C1 segment of cervical spinal cord (tissue), 14 donors: ENCODE measurements at places on chromosomes 12 and 14.

DNA sequence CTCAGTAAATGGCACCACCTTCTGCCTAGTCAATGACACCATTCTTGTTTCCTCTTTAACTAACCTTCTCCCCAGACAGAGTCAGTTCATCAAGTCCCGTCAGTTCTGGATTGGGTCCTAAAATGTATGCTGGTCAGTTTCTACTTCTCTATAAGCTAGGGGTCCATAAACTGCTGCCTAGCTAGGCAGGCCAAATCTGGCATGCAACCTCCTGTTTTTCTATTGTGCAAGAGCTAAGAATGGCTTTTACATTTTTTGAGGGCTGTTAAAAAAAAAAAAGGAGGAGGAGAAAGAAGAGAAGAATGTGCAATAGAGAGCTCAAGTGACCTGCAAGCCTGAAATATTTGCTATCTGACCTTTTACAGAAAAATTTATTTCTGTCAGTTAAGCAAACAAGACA is 6.4 kb upstream of the TMED10 start:
- no peak for DNase-seq

- no peak for DNase-seq
Observed at GRCh38 chr12:106296179-106296877, 6.2 kb upstream of the TCP11L2 start.

DNA sequence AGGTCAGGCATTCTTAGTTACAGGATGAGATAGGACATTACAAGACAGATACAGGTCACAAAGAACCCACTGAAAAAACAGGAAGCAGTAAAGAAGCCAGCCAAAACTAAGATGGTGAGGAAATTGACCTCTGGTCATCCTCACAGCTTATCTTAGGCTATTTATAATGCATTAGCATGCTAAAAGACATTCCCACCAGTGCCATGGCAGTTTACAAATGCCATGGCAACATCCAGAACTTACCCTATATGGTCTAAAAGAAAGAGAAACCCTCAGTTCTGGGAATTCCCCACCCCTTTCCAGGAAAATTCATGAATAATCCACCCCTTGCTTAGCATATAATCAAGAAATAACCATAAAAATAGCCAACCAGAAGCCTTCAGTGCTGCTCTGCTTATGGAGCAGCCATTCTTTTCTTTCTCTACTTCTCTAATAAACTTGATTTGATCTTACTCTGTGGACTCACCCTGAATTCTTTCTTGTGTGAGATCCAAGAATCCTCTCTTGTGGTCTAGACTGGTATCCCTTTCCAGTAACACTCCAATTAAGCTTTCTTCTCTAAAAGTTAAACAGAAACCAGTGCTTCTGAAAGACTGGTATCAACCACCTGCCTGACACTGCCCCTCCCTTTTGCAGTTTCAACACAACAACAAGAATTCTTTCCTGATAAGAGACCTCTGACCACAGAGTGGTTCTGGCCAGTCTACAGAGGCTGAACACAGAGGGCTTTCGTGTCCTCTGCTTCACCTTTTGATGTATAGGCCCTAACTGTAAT is 86.9 kb downstream of the BCAT1 start:
- DNase-seq = no peak

DNA sequence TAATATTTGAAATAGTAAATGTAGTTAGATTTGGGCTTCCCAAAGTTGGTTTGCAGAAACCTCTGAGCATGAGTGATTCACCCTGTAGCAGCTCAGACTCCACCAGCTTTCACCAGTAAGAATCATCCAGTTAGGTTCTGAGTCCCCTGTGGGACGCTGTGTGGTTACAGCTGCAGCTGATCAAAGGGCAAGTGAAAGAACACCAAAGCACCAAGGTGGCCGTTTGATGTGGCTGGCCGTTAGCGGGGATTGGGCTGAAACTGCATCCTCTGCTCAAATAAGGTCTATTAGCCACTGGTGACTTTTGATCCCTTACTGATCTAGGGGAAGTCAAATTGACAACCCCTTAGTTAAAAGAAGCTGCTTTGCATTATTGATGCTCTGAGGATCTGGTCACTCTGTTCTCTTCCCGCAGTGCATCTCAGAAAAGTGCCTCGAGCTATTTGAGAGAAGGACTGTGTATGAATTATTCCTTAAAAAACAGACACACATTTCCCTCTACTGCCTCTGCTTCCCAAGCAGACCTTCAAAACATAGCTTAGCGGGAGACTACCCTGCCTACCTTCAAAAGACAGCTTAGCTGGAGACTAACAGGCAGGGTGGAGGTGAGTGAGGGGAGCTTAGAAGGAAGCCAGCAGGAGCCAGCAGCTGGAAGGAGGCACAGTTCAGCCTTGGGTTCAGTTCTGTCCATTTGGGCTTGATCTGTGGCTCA is 3.7 kb downstream of the ABHD12B start:
- no peak for DNase-seq

- DNase-seq = no peak
Observed at GRCh38 chr12:74595696-74596095, 58.1 kb downstream of the ATXN7L3B start.

DNA sequence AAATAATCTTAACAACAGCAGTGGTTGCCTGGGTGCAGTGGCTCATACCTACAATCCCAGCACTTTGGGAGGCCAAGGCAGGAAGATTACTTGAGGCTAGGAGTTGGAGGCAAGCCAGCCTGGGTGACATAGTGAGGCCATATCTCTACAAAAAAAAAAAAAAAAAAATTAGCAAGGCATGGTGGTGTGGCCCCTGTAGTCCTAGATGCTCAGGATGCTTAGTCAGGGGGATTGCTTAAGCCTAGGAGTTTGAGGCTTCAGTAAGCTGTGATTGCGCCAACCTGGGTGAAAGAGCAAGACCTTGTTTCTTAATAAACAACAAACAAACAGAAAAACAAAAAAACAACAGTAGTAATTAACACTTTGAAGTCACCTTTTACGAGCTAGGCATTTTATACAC is 642 bp upstream of the ACSM4 start:
- no peak for DNase-seq

GRCh38 chr12:107310621-107311020 is 217.3 kb upstream of the CRY1 start:
- DNase-seq = no peak

- DNase-seq = no peak
Observed at GRCh38 chr12:20567413-20567812, 127.7 kb upstream of the SLCO1C1 start.

DNA sequence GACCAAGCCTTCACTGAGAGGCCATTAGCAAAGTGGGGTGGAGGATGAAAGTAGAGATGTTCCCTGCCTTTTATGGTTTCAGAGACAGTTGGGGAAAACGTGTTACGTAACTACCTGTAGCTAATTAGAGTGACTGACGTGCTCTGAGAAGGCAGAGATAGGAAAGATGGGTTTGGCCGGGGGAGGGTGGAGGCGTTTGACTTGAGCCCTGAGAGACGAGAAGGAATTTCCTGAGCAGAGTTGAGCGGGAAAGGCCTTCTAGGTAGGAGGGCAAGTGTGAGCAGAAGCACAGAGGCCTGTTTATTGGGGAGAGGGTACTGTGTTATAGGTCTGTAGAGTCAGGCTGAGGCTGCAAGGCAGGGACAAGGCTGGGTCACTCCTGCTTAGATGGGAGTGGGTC is 8.6 kb downstream of the TUNAR start:
- no peak for DNase-seq

- no peak for DNase-seq
Observed at GRCh38 chr14:74333909-74334308, 14.4 kb upstream of the VRTN start.

GRCh38 chr12:132514838-132515237 is 24.9 kb downstream of the FBRSL1 start:
- no peak for DNase-seq

DNA sequence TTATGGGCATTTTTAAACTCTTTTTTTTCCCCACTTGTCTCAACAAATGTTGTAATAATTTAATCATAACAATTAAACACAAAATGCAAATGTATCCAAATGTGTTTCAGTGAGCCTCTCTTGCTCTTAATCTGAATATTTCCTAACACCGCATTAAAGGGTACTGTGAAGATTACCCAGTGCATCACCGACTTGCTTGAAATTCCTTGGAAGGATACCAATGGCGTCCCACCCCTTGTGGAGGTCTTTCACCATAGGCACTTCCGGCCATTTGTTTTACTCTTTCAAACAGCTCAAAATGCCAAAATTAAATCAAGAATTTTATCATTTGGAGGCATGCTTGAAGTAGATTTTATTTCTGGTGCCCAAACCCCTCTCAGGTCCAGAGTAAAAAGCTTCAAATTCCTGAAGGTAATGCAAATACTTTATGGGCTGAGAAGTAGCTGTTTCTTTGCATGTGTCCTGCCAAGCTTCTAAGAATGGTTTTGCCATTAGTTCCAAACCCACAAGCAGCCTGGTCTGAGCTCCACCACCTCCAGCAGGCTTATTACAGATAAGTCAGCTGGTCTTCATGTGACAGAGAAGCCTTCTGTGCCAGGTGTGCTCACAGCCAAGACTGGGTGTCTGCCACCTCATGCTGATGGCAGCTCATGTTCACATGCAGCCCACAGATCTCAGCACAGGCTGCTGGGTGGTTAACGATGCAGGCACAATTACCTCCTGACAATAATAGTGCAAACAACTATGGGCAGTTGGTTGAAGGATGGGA is 16.4 kb upstream of the NUDT4 start:
- DNase-seq = no peak

- DNase-seq = no peak
Observed at GRCh38 chr12:130593056-130593455, 123.0 kb downstream of the RIMBP2 start.

- no peak for DNase-seq
Observed at GRCh38 chr12:111687255-111687654, 1.4 kb downstream of the ACAD10 start.

GRCh38 chr14:55052269-55052930 is 953 bp downstream of the MAPK1IP1L start:
- DNase-seq = no peak

- no peak for DNase-seq
Observed at GRCh38 chr12:47907851-47908454, 3.2 kb upstream of the VDR start.

GRCh38 chr12:104533134-104533533 is 76.4 kb downstream of the CHST11 start:
- no peak for DNase-seq
